ENCODE measurements at places on chromosomes 3 and 15.
A peak's percentile ranks its signal among the peaks of the same experiment; 100 is the strongest.

- no peak for DNase-seq
These were observed 86.8 kb downstream of the RFTN1 start for GRCh38 chr3:16426665-16427064.

GRCh38 chr3:123340336-123340735 lies 108.6 kb downstream of the ADCY5 start:
- no peak for DNase-seq

- DNase-seq = no peak
These were observed 68.2 kb downstream of the RAB11A start for GRCh38 chr15:65937476-65937875.

- DNase-seq = no peak
These were observed 133.3 kb upstream of the ADPGK start for GRCh38 chr15:72916897-72917296.

- peak; percentile 26 for DNase-seq
These were observed 105.6 kb upstream of the SLC4A7 start for GRCh38 chr3:27589795-27590194.

- no peak for DNase-seq
These were observed 127.6 kb upstream of the LMOD3 start for GRCh38 chr3:69250014-69250413.

DNA sequence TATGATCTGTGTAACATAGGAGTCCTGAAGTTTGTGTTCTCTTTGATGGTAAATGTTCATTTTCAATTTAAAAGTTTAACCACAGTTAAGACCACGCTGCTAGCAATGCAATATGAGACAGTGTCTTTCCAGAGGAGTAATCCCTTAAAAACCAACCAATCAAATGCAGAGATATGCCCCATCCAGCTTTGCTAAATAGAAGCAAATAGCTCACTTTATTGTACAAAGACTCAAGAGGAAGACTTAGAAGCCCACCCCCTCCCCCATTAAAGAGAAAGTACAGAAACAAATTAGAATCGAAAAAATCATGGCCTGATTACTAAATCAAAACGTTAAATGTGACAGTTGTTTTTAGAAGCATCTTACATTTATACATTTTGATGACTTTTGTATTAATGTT lies 2.1 kb upstream of the ANP32A start:
- no peak for DNase-seq

DNA sequence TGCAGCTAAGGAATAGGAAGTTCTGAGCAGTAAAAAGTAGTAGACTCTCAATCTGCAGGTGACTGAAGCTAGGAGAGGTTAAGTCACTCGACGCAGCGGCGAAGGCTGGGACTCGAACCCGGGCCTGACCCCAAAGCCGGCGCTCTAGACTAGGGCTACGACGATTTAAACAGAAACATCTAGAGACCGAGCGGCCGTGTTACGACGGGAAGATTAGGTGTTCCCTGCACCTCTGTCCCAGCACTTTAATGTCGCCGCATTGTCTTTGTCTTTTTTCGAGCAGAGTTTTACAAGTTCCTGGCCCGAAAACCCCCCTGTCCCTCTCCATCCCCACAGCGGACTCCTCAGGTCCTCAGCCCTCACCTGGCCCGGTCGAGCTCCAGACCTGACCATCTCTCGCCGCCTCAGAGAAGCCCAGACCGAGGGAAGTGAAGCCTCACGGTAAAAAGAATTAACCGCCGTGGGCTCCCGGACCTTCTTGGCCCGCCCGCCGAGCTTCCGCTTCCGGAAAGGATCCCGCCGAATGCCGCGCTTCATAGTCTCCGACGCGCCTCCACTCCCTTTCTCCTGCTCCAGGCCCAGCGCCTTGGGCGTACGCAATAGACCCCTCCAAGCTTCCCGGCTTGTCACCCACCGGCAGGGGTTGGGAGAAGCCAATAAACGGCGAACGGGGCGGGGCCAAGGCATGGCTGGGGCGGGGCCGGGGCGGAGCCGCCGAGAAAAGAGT lies at the start of gene CCDC14:
CCDC14 (minus strand) TSS at position 449 of the 727 bp plus-strand sequence; CDS start at position 393, 56 bp downstream.
- DNase-seq = peak; percentile 96

DNA sequence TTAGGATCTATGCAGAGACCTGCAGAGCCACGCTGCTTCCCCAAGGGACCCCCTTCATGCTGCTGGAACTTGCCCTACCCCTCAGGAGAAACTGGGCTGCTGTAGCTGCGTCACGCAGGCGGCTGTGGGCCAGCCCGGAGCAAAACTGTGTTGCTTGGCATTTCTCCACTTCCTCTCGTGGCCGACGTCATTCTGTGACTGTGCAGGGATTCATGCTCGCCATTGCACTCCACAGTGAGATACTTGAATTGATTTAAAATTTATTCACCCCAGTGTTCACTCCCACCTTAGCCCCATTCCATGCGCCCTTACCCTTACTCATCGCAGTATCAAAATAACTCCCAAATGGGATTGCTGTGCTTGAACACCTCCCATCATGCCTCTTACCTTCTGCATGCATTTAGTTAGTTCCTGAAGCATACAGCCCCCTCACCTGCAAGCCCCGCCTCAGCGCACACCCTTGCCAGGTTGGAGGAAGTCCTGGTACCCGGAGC lies 45.7 kb downstream of the TMEM44 start:
- DNase-seq = no peak

GRCh38 chr3:58150810-58151199 lies 60.0 kb downstream of the DNASE1L3 start:
- DNase-seq = no peak

GRCh38 chr3:43094851-43095250 lies 11.0 kb downstream of the POMGNT2 start:
- DNase-seq = no peak

- DNase-seq = peak; percentile 16
These were observed 29.9 kb upstream of the ST3GAL6 start for GRCh38 chr3:98733053-98733811.

DNA sequence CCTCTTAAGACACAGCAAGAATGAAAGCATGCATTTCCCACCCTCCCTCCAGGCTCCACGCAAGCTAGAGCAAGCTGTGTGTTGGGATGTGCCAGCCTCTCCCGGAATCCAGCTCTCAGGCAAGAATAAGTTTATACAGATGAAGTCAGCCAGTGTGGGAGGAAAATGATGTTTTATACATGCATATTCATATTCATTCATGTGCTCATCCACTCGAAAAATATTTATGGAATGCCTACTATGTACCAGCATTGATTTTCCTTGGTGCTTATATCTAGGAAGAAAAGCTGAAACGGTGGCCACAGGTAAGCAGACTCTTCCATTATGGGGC lies 62.7 kb downstream of the KLHL6 start:
- no peak for DNase-seq

DNA sequence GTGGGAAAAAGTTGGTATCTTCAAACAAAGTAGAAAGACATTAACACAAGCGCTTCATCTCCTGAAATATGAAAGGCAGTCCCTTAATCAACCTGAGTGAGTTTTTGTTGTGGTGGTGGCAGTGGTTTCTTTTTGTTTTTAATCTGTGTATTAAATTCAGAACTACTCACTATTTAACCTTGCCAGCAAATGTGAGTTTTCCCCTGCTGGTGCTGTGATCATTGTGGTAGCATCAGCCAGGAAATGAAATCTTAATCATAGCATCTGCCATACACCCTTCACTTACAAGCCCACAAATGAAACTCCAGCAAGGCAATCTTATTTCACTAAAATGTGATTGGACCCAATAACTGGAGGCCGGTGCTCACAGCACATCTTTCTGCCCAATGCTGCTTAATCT lies 229.7 kb downstream of the SHOX2 start:
- DNase-seq = no peak

- DNase-seq = peak; percentile 9
These were observed 202.0 kb downstream of the AKAP13 start for GRCh38 chr15:85582131-85583079.

DNA sequence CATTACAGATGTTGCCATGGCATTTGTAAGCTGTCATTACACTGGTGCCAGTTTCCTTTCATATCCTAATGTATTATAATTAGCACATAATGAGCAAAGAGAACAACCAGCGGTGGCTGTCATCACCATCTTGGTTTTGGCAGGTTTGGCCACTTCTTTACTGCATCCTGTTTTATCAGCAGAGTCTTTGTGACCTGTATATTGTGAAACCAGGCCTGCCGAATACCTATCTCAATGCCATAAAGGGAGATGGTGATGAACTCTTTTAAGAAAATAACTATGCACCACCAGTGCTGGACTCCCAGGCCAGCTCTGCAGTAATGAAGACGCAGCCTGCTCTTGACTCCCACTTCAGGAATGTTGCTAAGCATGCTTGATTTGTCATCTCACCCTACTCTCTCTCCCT lies 458.1 kb upstream of the NR2F2 start:
- peak; percentile 71 for DNase-seq

- no peak for DNase-seq
These were observed 114.4 kb downstream of the NTRK3 start for GRCh38 chr15:88142121-88142520.

GRCh38 chr3:46711305-46711704 lies 6.4 kb downstream of the PRSS50 start:
- no peak for DNase-seq

DNA sequence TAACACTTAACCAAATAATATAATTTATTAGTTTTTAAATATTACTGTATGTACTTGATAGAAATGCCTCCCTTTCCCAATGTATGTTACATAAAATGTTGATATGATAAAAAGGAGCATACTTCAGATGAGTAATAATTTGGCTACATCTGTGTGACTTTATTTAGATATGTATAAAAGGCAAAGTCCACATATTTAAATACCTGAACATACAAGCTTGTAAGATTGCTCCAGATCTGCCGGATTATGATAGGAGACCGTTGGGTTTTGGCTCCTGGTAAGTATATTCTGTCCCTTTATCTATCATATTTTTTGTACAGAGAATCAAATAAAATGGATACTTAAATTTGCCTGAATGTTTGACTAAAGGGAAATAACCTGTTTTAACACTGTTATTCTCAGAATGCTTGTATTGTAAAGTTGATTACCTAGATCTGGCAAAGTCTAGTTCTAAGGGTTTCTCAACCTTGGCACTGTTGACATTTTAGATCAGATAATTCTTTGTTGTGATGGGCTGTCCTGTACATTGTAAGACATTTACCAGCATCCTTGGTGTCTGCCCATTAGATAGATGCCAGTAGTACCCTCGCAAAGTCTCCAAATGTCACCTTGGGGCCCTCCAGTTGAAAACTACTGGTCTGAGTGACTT lies 38.5 kb downstream of the LRCH3 start:
- DNase-seq = no peak

DNA sequence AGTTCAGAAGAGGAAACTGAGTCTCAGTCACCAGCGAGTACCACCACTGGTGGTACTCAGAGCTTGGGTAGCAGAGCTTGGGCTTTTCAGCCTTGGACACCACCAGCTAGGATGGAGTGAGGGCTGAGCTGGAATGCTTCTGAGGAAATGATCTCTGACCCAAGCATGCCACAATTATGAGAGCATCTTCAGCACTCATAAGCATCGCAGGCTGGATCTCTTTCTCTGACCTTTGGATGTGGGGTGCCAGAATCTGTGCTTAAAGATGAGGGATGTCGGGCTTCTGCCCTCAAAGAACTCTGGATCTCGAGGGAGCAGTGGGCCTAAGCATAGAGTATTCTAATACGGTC lies 36.4 kb downstream of the ZNF710 start:
- peak; percentile 77 for DNase-seq

DNA sequence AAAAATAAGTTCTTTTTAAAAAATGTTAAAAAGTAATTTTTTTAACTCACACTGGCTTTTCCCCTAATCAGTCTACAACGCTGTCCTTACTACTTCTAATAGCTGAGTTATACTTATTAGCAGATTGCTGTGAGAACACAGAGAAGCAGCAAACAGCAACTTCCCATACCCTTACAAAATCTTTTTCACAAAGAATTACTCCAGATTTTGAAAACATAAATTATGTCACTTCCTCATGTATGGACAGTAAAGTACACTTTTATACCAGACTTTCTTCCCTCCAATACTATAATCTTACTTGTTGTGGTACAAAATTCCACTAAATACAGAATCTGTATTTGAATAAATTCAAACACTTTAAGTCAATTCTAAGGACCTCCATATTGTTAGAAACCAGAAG lies 2.1 kb downstream of the PHC3 start:
- no peak for DNase-seq

GRCh38 chr3:190180268-190180667 lies 59.6 kb upstream of the P3H2 start:
- peak; percentile 86 for DNase-seq

GRCh38 chr3:144480416-144480919 lies 508.8 kb downstream of the DIPK2A start:
- no peak for DNase-seq

- no peak for DNase-seq
These were observed 62.8 kb downstream of the ISG20 start for GRCh38 chr15:88701561-88702095.

DNA sequence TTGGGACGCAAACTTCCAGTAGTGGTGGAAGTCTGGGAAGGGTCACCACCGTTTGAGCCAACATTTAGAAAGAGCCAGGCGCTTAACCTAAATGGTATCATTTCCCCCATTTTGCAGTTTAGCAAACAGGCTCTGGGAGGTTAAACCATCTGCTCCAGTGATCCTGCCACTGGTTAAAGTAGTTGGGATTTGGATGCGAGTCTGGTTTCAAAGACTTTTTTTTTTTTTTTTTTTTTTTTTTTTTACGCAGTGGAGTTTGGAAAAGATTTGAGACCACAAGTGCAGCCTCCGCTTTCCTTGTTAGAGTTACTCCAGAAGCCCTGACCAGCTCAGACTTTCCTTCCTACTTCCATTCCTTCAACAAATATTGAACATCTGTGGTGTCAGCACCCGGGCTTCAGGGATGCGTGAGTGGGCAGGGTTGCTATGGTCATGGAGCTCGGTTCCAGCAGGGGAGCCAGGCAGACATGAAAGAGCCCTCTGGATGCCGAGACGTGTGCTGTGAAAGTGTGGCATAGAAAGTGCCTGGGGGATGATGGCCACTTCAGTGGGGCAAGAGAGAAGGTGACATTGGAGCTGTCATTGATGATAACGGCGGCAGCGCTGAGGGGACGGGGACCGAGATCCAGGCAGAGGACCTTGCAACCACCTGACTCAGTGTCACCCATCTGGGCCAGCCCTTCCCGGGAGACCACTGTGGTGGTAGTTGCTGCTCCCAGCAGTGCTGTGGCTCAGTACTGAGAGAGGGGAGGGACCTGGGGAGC lies 1.1 kb upstream of the RNU6-1 start:
- DNase-seq = peak; percentile 17

DNA sequence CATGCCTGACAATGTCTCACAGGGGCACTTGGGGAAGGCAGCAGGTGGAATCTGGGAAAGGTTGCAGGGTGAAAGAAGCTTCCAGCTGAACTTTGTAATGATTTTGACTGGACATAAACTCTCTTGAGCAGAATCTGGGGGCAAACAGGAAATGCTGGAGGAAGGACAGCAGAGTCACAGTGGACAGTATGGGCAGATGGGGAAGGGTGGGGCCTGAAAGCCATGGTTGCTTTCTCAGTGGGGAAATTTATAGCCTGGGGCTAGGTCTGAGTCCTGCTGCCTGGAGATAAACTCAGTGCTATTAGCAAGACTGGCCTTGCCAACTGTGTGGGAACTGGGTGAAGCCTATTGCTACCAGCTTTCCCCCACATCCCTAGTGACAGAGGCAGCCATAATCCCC lies 203.2 kb downstream of the OSBPL10 start:
- no peak for DNase-seq
